ENCODE measurements at places on chromosomes 7 and 10. TPM values are rescaled to one million over a fixed set of nuclear protein-coding genes. Genes with fewer than 3 reads are reported as not detected.

FAM149B1 gene
- total RNA-seq, result 10.9 TPM

CTAGE8 gene
- 2.8 TPM for total RNA-seq

LRGUK gene
- 0.54 TPM for total RNA-seq

KCNIP2 gene
- total RNA-seq, result 0.86 TPM

SEC61A2 gene
- total RNA-seq, result 17.2 TPM

UBE2D1 gene
- 18.6 TPM for total RNA-seq

AVPI1 gene
- total RNA-seq, result 2.6 TPM

MYL10 gene
- total RNA-seq, result 0.30 TPM

PRF1 gene
- not detected for total RNA-seq

ERLIN1 gene
- 54.9 TPM for total RNA-seq

TBX20 gene
- 1.8 TPM for total RNA-seq

CFAP69 gene
- total RNA-seq, result 4.3 TPM

LRRC18 gene
- total RNA-seq, result not detected

MMRN2 gene
- total RNA-seq, result not detected

LRIT1 gene
- not detected for total RNA-seq
